ENCODE measurements at places on chromosomes 6 and 20.

DNA sequence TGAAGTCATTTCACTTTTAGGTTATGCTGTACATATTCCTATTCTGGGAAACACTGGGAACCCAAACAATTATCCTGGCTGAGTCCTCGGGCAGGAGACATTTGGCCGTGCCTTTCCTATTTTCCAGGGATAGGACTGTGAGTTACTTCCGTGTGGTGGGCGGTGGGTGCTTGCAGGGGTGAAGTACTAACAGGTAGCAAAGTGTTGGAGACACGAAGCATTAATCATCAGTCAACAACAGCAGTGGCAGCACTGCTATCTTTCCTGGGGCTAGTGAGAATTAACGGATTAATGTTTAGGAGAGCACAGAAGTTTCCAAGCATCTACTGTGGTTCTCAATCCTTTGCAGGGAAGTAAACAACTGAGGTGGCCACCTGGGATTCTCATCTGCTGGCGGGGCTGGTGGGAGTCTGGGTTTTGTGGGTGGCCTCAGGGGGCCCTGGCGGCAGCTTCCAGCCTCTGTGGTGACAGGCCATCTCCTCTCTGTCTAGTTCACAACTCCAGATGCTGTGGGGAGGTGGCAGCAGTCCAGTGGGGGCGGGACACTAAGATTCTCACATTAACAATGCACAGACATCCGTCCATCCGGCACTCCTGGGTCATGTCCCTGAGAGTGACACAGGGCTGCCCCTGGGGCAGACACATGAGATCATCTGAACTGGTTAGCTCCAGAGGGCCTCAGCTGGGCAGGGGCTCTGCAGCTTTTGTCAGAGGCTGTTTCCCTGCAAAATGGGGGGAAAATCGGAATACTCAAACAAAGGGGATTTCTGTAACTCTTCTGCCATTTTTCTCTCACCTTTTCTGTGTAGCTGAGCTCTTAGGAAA, 90.9 kb downstream of the GJA10 start:
- DNase-seq: no peak

DNA sequence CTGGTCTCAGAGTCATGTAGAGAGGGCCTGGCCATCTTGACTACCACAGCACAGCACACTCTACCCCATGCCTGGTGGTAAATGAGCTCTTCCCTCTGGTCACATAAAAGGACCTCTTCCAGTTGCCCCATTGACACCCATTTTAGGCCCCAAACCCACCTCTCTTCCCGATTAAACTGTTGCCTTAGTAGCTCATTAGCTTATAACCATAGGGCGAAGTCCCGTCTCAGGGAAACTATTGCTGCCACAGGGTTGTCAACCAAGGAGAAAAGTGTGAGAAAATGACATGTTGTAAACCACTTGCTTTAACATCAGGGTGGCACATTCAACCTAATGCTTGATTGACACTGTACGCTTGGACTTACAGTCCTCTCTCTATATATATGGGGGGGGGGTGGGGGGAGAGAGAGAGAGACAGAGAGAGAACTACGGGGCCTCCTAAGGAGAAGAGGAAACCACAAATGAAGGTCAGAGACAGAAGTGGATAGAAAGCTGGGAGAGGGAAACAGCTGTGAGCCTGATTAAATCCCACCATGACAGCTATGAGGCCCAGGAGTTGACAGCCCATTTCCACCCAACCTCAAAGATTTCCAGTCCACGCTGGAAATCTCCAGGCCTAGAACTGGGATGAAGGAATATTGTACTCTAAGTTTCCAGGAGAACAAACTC, 14.9 kb upstream of the BTN1A1 start:
- DNase-seq: no peak

DNA sequence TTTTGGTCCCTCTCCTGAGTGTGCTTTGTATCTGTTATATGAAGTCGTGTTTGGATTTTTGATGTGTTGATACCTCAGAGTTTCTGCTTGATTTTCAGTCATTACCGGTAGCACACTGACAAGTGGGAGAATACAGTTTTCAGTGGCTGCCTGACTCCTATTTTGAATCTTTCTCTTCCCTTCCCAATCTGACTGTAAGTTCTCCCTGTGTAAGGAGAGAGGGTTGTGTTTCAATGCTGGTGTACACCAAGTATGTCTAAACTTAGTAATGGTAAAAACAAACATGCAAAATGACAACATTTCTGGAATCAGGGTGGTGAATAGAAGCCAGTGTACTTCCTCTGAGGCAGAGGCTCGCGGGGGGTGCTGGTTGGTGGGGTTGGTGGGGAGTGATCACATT, 103.4 kb downstream of the HIVEP1 start:
- no peak for DNase-seq

DNA sequence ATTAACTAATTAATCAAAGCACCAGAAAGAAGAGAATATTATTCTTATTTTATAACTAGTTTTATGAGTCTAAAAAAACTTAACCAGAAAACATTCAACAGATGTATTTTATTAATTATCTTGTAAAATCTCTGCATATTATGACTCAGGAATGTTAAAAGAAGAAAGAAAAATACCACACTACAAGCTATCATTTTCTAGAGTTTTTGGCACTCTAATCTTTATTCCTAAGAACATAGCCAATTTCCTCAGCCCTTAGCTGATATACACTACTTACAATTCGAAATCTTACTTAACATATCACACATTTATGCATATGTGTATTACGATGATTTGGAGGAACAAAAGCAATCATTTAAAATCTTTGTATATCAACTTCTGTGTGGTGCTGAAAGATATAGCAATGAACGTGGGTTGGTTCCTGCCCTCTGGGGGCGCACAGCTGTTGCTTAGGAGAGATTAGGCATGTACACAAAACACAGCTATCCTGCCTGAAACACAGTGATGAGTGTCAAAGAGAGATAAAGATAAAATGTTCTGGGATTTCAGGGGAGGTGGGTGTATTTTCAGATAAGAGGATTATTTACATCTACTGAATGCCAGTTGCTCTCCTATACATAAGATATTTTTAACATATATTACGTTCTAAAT, 404.5 kb downstream of the SYNE1 start:
- DNase-seq: no peak

DNA sequence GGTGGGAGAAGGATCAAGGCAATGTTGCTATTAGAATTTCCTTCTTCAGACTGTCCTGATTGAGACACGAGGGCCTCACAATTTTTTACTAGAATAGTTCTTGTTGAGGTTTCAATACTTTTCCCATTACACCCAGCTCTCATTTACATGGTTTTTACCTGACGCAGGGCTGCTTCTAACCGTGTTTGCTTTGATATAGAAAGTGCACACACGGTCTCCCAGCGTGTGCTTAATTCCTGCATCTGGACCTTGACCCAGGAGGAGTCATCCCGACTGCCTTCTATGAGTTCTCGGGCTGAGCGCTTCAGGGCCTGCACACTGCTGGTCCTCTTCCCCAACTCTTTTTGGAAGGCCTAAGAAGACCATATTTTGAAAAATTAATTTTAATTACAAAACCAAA, 160.2 kb downstream of the DST start:
- DNase-seq: no peak

GRCh38 chr20:10007747-10008146, 27.0 kb upstream of the ANKEF1 start:
- DNase-seq: no peak

- DNase-seq: no peak
These were observed 486.1 kb upstream of the CDH4 start for GRCh38 chr20:60765821-60766403.
